ENCODE measurements at places on chromosomes 1 and 21.

DNA sequence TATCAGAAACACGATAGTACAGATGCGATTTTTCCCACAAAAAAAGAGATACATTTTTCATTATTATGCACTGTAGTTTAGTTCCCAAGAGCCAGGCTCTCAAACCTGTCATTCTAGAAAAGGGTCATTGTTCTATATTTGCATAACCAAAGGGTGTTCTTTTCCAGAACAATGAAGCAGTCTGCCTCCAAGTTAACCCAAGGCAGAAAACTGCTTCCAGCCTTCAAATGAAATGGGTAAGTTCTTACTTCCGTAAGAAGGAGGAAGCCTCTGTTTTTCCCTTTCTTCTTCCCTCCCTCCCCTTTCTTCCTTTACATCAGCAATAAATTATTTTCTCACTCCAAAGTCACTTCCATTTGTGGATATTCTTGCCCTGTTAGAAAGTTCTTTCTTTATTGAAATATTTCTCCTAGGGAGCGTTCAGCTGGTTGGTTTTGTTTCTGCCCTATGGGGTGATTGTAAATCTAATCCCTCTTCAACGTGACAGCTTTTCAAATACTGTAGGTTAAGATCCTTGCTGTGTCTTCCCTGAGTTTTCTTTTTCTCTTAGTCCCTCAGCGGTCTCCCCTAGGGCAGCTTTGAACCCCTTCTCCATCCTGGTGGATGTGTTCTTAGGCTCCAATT lies 77.3 kb upstream of the PTGFRN start:
- no peak for DNase-seq

GRCh38 chr21:37450445-37450941 lies 83.9 kb downstream of the DYRK1A start:
- DNase-seq: peak; percentile 80

- no peak for DNase-seq
Observed at GRCh38 chr1:6172549-6172948, 7.6 kb downstream of the CHD5 start.

- no peak for DNase-seq
Observed at GRCh38 chr1:90784186-90784847, 67.2 kb upstream of the BARHL2 start.

DNA sequence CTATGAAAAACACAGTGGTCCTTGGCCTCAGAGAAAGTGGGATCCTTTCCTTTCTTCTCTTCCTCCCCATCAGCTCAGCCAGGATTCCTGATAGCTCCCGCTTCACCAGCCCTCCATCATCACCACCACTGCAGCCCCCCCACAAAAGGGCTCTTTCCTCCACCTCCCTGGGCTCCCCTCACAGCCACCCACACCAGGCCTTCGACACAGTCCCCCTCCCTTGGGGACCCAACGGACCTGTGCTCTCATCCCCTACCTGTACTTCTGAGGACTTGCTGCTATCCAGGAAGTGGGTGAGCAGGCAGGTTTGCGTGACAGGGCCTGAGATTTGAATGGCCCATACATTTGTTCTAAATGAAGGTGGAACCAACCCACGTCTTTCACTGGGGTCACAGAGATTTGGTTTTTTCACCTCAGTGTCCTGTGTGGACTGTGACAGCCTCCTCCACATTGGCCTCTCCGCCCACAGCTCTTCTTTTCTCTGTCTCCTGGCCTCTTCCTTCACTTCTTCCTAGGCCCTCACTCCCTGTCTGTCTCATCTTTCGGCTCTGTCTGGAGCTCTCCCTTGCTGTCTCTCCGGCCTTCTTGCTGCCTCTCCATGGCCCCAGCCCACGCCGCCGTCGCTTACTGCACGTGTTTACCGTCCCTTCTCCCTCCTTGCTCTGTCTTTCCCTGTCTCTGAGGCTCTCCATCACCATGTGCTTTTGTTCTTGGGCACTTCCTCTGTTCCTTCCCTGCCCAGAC lies 238.6 kb downstream of the FOXD2 start:
- DNase-seq: no peak

DNA sequence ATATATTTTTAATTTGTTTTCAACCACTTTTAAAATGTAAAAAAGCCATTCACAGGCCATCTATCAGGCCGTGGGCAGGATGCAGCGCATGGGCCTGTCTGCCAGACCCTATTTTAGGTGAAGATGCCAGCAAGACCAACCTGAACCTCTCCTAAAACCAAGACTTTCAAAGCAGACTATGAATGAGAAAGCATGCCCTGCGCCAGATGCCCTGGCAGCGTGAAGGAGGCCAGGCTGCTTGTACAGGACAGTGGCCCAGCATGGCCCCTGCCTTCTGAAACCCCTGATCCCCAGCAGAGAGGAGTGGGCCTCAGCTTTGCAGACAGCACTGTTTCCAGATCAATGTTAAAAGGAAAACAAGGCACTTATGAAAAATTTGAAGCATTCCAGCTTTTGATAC lies 31.6 kb downstream of the WDR4 start:
- DNase-seq: no peak

GRCh38 chr1:80827666-80828065 lies 973.1 kb upstream of the ADGRL2 start:
- no peak for DNase-seq

DNA sequence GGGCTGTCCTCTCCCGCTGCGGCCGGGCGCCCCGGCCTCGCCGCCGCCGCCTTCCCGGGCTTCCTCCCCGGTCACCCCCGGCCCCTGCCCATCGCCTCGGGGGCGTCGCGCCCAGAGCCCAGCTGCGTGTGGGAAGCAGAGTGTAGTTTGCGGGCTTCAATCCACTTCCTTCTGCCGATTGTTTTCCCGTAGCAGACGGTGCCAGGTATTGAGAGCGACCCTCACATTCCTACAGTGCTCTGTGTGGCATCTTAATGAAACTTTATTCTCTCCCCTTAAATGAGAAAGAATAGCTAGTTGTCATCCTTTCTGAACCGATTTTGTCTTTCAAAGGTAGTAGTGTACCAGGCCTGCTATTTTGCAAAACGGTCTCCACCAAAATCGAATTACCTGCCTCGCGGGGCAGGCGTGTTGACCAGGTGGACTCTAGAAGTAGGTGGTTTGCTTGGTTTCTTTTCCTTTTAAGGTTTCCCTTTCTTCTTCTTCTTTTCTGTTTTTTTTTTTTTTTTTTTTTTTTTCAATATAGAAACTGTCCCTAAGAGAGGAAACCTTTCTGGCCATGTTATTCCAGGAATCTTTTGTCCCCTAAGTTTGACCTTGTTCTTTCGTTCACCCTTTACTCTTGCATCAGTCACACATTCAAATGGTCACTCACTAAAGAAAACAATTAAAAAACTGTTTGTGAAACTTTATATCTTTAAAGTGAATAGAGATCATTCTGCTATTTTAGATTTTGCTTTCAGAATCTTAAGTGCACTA lies 881 bp downstream of the USP25 start:
- no peak for DNase-seq

- no peak for DNase-seq
Observed at GRCh38 chr1:224411766-224412165, 22.8 kb downstream of the WDR26 start.

DNA sequence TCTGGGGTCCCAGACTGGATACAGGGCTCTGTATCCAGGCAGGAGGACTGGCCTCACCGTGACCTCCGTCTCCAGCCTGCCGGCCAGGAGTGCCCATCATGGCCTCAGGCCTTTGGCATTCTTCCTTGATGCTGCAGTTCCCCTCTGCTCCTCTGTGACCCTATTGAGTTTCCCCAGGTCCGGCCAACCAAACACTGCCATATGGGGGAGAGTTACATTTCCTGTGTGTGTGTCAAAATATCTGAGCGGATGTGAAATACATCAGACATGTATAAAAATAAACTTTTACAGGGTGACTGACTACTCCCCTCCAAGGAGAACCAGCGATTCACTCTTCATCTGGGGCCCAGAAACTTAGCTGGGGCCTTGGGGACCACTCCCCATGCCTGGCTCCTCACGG lies 10.2 kb upstream of the UBL4B start:
- peak; percentile 19 for DNase-seq

DNA sequence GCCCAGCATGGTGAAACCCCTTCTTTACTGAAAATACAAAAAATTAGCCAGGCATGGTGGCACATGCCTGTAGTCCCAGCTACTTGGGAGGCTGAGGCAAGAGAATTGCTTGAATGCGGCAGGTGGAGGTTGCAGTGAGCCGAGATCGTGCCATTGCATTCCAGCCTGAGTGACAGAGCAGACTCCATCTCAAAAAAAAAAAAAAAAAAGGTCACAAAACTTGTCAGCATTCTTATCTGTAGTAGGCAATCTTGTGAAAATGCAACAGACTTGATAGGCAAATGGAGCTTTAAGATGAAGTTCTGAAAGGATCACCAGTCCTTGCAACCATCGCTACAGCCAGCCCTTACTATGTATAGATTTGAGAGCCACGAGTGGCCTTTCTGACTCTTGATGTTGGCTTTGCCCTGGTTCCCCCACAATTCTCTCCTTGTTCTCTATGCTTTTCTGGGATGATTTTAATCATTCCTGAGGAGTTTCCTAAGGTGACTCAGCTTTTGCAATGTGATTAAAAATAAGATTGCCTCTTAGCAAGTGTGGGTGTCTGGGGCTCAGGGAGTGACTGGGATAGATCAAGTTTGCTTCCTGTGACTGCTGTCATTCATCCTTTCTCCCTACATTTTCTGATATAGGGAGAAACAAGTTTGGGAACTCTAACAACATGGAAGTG lies 7.1 kb upstream of the MAP1LC3C start:
- no peak for DNase-seq

- no peak for DNase-seq
Observed at GRCh38 chr1:6724517-6725141, 23.0 kb upstream of the DNAJC11 start.

DNA sequence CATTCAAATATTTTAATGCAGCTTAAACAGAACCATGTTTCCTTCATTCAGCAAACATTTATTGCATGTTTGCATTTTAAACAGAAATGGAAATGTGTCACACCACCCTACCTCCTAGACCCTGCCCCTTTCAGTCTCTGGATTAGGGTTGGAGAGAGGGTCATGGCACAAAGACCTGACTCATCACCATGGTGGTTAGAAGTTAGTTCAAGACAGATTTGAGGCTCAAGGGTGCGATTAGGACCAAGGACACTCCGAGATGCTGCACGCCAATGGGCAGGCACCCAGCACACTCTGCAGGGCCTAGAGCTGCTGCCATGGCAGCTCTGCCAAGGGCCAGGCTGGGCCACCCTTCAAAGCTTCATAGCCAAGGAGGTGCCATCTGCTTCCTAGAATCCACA lies 86.9 kb downstream of the NAV1 start:
- no peak for DNase-seq

DNA sequence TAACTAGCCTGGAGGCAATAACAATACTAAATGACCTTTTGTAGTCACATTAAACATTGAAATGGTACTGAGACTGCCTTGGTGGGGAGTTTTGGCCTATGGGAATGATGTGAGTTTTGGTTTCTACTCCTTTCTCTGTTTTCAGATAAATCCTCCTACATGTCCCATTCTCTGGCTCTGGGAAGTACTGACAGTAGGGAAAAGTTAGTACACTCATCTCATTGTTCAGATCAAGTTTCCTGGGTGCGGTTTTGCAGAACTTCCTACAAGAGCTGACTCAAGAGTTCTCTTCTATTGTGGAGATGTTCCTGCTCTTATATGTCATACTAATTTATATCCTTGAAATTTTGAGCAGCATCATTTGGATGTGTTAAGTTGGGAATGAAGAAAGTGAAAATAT lies 74.2 kb upstream of the MACF1 start:
- DNase-seq: no peak

DNA sequence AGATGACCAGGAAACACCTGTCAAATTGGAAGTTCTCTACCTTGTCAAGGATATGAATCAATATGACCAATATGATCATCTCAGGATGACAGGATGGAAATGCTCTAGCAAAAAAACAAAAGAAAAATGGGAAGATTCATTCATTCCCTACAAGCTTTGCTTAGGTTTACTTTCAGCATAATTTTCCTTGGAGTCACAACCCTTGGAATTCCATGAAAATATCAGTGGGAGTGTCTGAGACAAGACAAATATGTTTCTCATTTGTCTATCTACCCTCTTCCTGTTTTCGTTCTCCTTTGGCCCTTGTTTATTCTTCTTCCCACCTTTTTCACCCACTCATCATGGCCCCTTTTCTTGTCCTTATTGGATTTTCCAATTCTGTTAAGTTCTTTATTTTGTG lies 50.6 kb downstream of the COLGALT2 start:
- no peak for DNase-seq

DNA sequence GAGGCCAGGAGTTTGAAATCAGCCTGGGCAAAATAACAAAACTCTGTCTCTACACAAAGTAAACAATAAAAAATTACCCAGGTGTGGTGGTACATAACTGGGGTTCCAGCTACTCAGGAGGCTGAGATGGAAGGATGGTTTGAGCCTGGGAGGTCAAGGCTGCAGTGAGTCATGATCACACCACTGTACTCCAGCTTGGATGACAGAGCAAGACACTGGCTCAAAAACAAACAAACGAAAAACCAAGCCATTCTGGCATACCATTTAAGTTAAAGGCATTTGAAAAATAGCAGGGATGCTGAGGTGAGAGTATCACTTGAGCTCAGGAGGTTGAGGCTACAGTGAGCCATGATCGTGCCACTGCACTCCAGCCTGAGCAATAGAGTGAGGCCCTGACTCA lies 5.3 kb upstream of the ALDH9A1 start:
- DNase-seq: no peak

- DNase-seq: no peak
Observed at GRCh38 chr21:34880401-34880800, 168.7 kb downstream of the RUNX1 start.

DNA sequence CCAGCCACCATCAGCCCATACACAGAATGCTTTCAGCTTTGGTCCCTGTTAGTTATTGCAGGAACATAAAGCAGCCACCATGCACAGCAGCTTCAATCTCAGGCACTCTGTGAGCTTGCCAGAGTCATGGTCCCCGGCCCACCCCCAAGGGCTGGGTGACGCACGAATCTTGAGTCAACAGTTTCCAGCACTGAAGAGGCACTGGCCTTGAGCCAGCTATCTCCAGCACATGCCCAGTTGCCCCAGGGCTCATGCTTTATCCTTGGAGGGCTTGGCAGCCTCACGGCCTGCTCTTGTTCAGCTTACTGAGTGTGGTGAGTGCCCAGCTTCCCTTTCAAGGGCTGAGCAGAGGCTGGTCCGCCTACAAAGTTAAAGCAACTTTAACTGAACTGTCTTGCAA lies 200.7 kb upstream of the RAB4A start:
- DNase-seq: peak; percentile 59

DNA sequence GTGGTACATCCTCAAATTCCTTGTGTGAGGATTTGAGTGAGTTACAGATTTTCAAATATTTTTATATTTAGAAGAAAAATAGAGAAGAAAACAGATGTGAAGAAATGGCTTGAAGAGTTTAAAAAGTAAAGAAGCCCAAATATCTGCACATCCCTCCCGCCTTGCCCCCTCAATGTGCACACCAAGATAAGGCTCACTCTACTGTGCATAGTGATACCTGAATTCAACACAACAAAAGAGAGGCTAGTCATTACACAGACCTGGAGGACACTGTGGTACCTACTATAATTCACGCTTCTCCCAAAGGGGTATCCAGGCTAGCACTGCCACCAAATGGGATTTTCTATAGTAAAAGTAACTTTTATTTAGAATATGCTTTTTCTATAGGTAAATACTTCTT lies 44.0 kb upstream of the SYT2 start:
- DNase-seq: peak; percentile 33

DNA sequence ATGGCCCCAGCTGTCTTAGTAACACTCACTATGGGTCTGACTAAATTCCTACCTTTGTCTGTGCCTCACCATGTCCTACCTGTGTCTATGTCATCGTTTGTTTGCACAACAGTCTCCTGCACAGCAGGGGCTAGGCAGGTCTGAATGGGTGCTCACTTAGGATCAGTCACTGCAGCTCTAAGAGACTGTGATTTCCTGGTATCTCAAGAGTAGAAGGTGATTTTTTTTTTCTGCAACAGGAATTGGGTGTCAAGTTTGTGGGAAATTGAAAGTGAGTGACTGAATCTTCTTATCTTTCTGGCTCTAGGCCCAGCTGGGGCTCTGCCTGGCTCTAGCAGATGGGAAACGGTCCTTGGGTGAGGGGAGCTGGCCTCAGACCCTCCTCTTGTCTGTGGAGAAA lies 46.4 kb upstream of the TRABD2B start:
- no peak for DNase-seq
